ENCODE measurements at places on chromosomes 6 and 20.

DNA sequence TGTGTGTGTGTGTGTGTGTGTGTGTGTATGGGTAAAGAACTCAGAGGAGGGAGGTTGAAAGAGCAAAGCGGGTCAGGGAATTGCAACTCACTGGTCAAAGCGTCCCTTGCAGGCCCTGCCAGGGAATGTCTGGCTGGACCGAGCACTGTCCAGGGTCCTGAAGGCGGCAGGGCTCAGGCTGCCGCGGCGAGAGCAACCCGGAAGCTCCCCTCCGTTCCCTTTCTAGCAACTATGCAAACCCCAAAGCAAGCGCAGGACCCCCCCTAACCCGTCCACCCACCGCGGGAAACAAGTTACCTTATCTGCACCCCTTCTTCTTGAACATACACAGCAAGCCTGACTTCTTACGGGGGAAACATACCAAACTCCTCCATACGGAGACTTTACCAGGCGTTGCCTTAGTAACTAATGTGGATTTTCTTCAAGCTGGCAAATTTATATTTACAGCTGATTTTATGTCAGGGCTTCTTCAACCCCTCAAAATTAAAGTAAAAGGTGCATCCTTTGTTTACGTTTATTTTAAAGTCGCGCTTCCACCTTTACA, 538 bp upstream of the GRM1 start:
- DNase-seq, result no peak

- DNase-seq, result no peak
Observed at GRCh38 chr6:134626086-134626485, 308.2 kb upstream of the SGK1 start.

GRCh38 chr6:1724616-1725015, 114.9 kb downstream of the FOXC1 start:
- DNase-seq, result no peak

DNA sequence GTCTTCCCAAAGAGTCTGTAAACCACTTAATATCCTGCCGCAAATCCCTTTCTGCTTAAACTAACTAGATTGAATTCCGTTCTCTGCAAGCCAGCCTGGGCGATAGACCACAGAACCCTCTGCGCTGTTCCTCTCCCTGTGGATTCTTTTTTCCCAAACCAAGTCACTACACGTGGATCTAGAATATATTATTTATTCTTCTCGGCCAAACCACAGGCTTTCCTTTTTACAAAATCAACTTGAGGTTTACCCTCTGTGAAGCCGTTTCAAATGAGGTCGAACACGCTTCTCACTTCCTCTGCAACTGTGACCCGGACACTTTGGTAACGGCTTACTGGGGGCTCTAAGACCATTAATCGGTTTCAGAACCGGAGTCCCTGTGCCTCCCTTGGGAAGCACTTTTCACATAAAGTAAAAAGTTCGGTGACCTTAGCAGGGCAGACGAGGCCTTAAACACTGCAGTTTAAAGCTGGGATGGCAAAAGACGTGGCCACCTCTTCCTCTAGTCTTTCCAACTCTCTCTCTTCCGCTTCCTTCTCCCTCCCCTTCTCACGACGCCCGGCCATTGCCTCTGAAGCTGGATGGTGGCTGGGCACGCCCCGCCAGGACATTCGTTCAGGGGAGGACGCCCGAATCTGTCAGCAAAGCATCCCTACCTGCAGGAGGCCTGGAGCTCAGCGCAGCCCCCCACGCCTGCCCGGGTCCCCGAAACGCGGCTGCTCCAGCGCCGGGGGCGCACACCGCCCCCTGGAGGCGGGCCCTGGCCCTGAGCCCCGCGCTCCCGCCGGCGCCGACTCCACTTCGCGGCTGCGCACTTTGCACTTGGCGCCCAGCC, 55.0 kb upstream of the FOXC1 start:
- DNase-seq, result peak; percentile 50

Measured in activated CD4-positive, CD25-positive, alpha-beta regulatory T cell (primary cell).